ENCODE measurements at places on chromosomes 7 and 10.

DNA sequence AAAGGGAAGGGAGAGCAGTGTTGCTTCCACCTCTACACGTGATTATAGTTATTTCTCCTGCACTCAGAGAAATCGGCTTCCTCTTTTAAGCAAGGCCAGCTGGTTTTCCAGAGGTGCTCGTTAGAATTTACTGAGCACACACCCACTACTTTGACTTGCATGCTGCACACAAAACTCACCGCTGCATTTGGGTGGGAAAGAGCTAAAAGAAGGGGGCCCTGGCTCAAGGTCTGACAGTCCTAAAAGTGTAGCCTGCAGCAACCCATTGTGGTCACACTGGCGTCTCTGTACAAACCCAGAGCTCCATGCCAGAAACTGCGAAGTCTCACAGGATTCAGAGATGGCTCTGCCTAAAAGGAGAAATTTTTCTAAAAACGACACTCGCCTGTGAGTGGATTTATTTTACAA is 133.7 kb downstream of the SLC25A13 start:
- peak; percentile 33 for DNase-seq

- DNase-seq = no peak
Measured at GRCh38 chr7:20282959-20283358, 47.7 kb upstream of the ITGB8 start.

DNA sequence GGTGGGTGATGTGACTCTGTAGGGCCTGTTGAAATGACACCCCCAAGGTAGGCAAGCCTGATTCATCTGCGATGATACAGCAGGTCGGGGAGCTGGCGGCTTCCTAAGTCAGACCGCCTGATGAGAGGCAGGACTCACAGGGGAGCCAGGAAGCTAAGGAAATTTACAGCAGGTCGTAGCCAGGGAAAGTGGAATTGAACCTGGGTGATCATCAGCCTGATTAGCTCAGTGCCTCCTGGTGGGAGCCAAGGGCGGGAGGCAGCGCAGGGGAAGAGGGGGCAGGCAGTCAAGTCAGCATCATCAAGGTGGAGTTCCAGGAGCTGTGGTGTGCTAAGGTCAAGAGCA is 18.5 kb upstream of the TRIM56 start:
- no peak for DNase-seq

- no peak for DNase-seq
Measured at GRCh38 chr7:104773796-104774195, 240.2 kb upstream of the KMT2E start.

GRCh38 chr7:151411551-151411950 is 1.7 kb upstream of the WDR86 start:
- peak; percentile 41 for DNase-seq

DNA sequence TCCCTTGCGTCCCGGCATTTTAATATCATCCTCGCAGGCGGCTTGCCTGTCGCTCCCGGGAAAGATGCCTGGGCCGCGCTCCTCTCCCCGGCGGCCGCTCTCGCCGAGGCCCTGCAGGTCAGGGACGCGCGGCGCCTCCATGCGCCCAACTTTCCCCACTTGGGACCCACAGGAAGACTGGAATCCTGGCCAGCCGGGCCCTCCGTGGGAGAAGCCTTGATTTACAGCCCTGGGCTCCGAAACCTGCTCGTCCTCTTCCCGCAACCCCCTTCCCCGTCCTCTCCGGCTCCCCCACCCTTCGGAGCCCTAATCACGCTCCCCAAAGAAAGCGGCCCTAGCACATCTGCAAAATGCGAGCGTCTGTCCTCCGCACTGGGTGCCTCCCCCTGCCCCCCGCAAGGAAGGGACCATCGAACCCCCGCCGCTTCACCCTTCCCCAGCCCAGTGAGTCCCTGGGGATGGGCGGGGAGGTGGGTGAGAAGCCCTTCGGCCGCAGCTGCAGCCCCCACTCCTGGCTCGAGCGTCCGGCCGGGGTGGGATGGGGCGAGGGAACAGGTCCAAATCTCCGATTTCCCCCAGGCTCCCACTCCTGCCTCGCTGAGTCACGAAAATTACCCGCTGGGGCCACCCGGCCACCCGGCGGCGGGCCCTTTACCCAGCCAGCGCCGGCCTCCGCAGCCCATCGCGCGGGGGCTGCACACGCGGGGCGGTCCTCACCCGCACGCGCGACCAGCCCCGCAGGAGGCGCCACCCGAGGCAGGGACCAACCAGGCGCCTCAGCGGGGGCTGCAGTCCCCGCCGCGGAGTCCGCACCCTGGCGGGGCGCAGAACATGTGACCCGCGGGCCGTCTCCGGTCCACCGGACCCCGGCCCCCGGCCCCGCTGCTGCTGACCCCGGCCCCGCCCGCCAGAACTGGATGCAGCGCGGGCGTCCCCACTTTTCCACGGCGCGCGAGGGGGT is 695 bp downstream of the HSPA12A start:
- DNase-seq = no peak

- DNase-seq = no peak
Measured at GRCh38 chr7:135744938-135745702, 3.5 kb downstream of the FAM180A start.

Data from COR-L47 (cell line).